ENCODE measurements at places on chromosomes 5 and 9.

DNA sequence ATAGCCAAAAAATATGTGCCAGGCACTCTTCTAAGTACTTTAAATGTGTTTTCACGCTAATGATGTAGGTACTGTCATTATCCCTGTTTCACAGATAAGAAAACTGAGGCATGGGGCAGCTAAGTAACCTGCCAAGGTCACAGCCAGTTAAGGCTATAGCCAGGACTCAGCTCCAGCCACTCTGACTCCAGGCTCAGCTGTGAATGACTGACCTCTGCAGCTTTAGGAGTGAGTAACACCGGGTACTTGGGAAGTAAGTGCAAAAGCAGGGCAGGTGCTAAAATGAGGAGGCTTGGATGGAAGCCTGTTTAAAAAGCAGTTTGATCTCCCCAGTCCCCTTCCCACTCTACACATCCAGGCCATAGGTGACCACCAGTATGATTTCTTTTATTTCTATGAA is 10.6 kb upstream of the SHC3 start:
- DNase-seq, result no peak

DNA sequence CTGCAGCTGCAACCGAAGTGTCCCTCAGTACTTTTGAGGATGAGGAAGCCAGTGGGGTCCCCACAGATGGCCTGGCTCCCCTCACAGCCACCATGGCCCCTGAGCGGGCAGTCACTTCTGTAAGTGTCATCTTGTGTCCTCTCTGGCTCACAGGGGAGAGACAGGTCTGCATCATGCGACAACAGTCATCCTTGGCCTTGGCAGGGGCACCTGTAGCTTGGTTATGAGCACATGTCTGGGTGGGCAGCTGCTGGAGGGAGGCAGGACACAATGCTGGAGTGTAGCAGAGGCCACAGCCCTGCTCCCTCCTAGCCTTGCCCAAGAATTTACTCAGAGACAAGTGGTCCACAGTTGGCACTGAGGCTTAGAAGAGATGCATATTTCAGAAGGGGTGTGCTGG is 71.7 kb downstream of the COL15A1 start:
- DNase-seq, result no peak

DNA sequence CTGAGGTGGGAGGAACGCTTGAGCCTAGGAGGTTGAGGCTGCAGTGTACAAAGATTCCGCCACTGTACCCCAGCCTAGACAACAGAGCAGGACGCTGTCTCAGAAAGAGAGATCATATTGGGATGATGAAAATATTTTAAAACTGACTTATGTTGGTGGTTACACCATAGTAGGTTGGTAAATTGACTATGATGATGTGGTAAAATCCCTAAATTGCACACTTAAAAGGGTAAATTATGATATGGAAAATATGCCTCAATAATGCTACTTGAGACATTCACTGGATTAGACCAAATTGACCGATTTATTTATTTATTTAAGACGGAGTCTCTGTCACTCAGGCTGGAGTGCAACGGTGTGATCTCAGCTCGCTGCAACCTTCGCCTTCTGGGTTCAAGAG is 21.9 kb upstream of the TOR1B start:
- no peak for DNase-seq

- no peak for DNase-seq
Observed at GRCh38 chr5:98458726-98459125, 314.7 kb upstream of the RGMB start.

DNA sequence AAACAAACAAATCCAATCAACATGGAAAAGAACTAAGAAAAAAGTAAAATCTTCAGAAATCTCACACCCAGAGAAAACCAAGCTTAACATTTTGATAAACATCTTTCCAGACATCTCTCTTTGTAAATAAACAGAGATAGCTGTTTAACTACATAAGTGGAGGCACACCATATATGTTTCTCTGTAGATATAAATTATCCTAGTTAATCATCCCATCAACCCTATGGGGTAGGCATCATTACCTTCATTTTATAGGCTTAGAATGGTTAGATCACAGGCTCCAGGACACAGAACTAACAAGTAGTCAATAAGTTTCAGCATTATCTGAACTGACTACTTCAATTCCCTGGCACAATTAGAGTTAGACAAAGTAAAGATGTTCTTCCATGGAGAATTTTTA is 22.4 kb upstream of the NDFIP1 start:
- no peak for DNase-seq

DNA sequence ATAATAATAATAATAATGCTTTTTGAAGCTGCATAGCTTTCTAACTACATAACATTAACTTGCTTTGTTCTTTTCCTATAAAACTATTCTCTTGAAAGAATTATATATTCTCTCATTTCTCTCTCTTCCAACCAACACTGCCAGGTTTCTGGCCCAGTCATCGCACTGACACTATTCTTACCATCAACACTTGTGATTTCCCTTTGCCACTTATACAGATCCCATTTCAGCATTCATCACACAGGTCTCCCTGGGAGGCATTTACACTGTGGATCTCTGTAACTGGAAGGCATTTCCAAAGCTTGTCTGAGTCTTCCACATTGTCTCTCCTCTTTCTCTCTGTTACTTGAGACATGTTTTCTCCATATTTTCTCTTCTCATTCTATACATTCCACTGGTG is 777.8 kb upstream of the ACO1 start:
- no peak for DNase-seq

- DNase-seq, result no peak
Observed at GRCh38 chr5:1874348-1874747, 8.4 kb downstream of the IRX4 start.

Measured in activated CD4-positive, alpha-beta T cell treated with anti-CD3 and anti-CD28 coated beads, Interleukin-2, amount 50 U/mL, for 24 hours (primary cell).